ENCODE measurements at places on chromosomes 3 and 15. TPM values are rescaled to one million over a fixed set of nuclear protein-coding genes. Genes with fewer than 3 reads are reported as not detected.
A peak's percentile ranks its signal among the peaks of the same experiment; 100 is the strongest.

The RAB27A gene
- polyA plus RNA-seq, result 34.9 TPM

The EPHB3 gene
- polyA plus RNA-seq, result 1.6 TPM

The GOLGA6L22 gene
- polyA plus RNA-seq, result not detected

The PIF1 gene
- polyA plus RNA-seq, result 5.2 TPM

The MME gene
- polyA plus RNA-seq, result 89.3 TPM

The TERC gene
- polyA plus RNA-seq, result 0.39 TPM

The PLS1 gene
- 1.1 TPM for polyA plus RNA-seq

The CACNA2D3 gene
- 0.37 TPM for polyA plus RNA-seq

- peak; percentile 96 for DNase-seq
These were observed 76.0 kb downstream of the HMG20A start for GRCh38 chr15:77496715-77497109.

GRCh38 chr3:188706176-188706575, 465.6 kb upstream of the TPRG1 start:
- DNase-seq, result peak; percentile 37

GRCh38 chr15:31364301-31365031, 37.8 kb downstream of the KLF13 start:
- DNase-seq, result no peak

DNA sequence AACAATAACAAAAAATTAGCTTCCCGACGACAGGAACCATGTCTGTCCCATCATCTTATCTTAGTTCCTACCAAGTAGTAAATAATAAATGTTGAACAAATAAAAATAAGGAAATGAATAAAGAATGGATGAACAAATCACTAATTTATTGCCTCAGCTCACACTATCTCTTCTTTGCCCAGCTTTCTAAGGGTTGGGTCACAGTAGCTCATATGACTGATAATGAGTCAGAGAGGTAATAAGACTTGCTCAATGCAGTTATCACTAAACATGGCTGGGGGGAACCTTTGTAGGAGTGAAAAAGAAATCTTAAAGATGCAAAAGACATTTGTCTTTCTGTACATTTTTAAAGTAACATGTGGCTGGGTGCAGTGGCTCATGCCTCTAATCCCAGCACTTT, 182.2 kb downstream of the WDR76 start:
- DNase-seq, result peak; percentile 77

DNA sequence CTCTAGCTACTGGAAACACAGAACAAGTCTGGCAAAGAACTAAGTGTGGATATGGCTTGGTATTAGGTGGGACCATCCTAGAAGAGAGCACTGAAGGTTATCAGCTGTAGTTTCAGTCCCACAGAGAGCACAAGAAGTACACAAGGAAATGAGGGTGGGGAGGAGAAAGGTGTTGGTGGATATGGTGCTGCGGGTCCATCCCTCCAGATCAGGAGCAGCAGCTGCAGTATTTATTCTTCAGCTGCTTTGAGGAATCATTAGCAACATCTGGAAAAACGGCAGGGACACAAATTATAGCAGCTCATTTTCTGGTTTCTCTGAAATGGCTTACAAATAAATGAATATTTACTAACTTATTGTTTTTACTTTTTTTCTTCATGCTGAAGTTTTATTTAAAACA, 29.0 kb downstream of the CD80 start:
- no peak for DNase-seq

DNA sequence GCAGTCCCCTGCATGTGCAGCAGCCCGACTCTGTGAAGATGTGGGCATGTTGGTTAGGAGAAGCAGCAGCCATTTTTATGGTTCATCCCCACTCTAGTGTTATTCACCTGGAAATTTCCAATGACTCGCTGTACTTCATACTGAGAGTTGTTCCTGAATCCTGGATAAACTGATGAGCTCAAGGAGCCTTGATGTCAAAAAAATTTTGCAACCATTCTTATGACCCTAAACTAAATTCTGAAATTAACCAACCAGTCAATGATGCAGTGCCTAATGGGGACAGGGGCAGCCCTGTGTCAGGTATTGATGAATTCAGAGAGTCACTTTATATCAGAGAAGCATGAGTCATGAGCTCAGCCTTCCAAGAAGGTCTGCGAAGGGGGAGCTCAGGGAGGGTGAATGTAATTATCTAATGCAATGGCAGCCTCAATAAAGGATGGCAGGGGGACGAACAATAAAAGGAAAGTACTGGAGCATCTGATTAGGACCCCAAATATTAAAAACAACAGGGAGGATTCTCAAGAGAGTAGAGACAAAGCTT, 108.4 kb upstream of the VEPH1 start:
- DNase-seq, result peak; percentile 18

GRCh38 chr3:98799479-98799878, 36.3 kb downstream of the ST3GAL6 start:
- DNase-seq, result no peak

GRCh38 chr3:194840661-194841514, 155.2 kb downstream of the FAM43A start:
- peak; percentile 4 for DNase-seq

GRCh38 chr3:69422751-69423150, 36.9 kb upstream of the FRMD4B start:
- peak; percentile 68 for DNase-seq

GRCh38 chr15:68993276-68993675, 21.2 kb upstream of the NOX5 start:
- DNase-seq, result no peak

DNA sequence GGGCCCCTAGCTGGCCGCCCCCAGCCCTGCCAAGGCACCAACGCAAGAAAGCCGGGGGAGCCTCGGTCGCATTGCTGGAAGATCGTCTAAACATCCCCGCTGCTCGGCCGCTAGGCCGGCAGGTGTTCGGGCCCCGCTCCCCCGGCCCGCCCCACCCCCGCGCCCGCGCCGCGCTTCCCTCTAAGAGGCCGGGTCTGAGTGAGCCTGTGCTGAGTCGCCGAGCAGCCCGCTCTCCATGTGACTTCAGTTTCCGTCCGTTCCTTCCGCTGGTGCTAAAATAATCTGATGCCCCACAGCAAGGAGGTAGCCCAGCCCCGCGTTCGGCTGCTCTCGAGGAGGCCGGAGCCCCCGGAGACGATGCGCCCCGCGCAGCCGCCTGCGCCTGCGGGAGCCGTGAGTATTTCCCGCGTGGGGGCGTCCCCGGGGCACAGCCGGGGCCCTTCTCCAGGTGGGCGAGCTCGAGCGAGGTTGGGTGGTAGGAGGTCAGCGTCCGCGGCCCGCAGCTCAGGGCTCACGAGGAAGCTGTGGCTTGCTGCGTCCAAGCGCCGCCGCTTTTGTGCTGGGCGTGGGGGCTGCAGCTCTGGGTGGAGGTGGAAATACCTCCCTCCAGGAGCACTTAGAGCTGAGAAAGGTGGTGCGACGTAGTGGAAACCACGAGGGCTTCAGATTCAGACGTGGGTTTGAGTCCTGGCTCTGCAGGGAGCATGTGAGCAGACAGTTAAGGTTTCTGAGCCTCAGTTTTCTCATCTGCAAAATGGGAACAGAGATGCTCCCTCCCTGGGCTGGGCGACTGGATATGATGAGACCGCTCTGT, at the start of gene NRROS:
NRROS (plus strand) TSS at position 212 of the 814 bp plus-strand sequence. CDS start 14,846 bp downstream, outside the sequence.
- DNase-seq, result peak; percentile 51

DNA sequence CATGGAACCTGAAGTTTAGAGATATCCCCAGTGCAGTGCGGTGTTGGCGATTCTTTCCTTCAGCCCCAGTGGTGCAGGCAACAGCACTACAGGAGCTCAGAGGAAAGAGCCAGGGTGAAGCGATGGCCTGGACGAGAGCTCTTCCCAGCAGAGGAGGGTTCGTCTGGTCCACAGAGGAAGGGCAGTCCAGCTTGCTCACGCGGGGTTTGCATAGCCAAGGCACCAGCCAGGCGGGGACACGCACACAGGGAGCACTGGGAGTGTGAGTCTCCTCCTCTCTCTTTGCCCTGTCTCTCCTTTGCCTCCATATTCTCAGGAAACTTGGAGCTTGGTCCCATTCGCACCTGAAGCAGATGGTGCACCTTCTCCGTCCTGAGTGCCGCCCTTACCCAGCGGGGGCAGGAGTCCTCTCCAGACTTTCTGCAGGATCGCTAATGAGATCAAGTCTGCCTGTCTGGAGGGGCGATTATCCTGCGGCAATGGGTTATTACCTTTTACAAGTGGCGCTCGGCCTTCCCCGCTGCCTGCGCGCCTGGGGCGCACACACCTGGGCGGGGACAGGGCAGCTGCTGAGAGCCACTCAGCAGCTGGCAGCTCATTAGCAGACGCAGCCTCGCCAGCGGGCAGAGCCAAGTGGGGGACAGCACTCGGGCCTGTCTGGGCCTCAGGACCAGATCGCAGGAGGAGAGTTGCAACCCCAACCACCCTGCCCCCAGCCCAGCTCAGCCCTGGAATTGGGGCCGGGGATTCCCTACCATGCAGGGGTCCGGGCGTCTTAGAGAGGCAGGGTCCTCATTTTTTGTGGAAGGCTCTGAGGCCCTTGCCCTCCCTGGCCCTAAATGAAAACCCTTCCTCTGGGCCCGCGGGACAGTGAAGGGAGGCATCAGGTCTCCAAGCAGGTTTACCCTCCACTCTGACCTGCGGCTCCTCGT, 119.0 kb upstream of the MEF2A start:
- no peak for DNase-seq

Data from fibroblast of lung (primary cell).